ENCODE measurements at places on chromosomes 11 and 22. TPM values are rescaled to one million over a fixed set of nuclear protein-coding genes. Genes with fewer than 3 reads are reported as not detected.

DNA sequence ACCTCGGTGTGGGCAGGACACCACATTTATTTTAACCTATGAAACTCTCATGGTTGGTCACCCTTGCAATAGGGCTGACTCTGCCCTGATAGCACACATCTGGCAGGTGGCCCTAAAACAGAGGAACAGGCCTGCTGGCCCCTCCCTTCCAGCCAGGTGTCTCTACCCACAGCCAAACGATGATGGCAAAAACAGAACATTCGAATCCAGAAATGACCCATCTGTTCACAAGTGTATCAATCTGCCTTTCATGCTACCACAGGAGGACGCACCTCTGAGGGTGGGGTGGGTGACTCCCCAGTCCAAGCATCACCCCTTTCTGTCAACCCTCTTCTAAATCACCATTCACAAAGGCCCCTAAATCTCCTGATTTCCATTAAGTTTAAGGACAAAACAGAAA is 118.1 kb downstream of the ETS1 start:
- H3K27ac ChIP-seq: peak overlapping the region; percentile 82
- H3K4me1 ChIP-seq: peaks cover 98% of the 10 kb centered on the region
- H3K27me3 ChIP-seq: no peaks in the 10 kb centered on the region
- H3K36me3 ChIP-seq: peaks cover 97% of the 10 kb centered on the region
- peak; percentile 28 for DNase-seq
- peak overlapping the region; percentile 70 for H3K4me3 ChIP-seq

DNA sequence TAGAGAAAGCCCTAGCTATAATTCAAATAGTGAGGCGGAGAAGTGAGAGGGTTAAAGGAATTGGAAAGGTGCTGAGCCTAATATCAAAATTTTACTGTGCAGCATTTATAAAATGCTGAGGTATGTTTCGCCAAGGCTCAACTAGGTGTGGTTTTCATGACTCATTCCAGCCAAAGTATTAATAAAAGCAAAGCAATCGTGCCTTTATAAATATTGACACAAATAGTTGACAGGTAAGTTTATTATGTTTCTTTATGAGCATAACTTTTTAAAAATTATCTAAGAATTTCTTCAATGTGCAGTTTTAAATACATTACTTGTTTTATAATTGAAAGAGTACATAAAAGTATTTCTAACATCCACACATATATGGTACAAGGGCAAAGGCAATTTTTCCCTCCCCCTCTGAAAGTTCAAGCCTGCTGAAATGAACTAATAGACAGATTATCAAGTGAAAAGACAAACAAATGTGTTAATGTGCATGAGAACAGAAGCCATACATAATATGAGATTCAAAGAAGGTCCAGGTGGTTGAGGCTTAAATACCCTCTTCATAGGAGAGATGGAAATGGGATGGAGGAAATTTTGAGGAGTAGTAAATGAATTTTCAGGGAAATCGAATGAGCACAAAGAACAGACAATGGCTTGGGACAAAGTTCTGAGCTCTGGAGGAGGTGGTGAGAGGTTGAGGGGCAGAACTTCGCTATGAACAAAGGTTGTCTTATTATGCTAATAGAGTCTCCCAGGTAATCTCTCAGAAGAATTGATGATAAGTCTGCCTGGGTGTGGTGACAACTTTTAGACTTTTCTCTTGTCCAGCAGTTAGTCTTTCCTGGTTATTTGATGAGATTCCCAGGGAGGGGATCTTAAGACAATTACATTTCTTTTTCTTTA is 326.5 kb downstream of the BUD13 start:
- DNase-seq: no peak
- H3K27ac ChIP-seq: no peak overlapping the region
- no peaks in the 10 kb centered on the region for H3K36me3 ChIP-seq
- no peaks in the 10 kb centered on the region for H3K4me1 ChIP-seq
- H3K4me3 ChIP-seq: no peak overlapping the region
- peaks cover 3% of the 10 kb centered on the region for H3K27me3 ChIP-seq

- H3K27ac ChIP-seq: no peak overlapping the region
- H3K27me3 ChIP-seq: peaks cover 34% of the 10 kb centered on the region
- no peak overlapping the region for H3K4me3 ChIP-seq
Measured at GRCh38 chr22:42724062-42724461, 3.4 kb upstream of the A4GALT start.

GRCh38 chr11:108931168-108931567 is 266.3 kb downstream of the DDX10 start:
- no peaks in the 10 kb centered on the region for H3K36me3 ChIP-seq
- no peak overlapping the region for H3K27ac ChIP-seq
- no peak overlapping the region for H3K4me3 ChIP-seq
- DNase-seq: no peak

DNA sequence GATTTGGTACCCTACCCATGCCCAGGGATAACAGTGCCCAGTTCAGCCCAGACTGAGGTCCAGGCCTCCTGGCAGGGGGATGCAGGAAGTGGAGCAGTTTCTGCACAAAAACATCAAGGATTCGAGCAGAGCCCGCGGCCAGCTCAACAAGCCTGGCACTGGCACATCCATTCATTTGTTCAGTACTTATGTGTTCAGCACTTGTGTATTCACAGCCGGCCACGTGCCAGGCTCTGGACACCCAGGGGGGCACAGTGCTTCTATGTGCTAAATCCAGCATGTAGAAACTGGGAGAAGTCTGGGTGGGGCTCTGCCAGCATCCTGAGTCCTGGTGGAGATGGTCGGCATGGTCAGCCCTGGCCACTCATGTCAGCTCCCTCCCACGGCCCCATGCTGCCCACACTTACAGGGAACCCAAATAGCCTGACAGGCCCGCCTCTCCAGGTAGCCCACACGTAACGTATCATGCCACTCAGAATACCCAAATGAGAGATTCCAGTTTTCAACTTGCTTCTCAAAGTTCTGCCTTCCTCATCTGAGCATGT is 28.5 kb downstream of the LINC01488 start:
- no peak for DNase-seq
- H3K4me1 ChIP-seq: peaks cover 15% of the 10 kb centered on the region
- H3K36me3 ChIP-seq: no peaks in the 10 kb centered on the region
- peak overlapping the region; percentile 52 for H3K27ac ChIP-seq

- H3K27ac ChIP-seq: no peak overlapping the region
- no peak overlapping the region for H3K4me3 ChIP-seq
- H3K27me3 ChIP-seq: no peaks in the 10 kb centered on the region
Measured at GRCh38 chr11:60059052-60059451, 2.6 kb downstream of the MS4A3 start.

- H3K27ac ChIP-seq: no peak overlapping the region
- no peaks in the 10 kb centered on the region for H3K36me3 ChIP-seq
- H3K27me3 ChIP-seq: no peaks in the 10 kb centered on the region
Measured at GRCh38 chr11:126113012-126113411, 50.3 kb upstream of the CDON start.

DNA sequence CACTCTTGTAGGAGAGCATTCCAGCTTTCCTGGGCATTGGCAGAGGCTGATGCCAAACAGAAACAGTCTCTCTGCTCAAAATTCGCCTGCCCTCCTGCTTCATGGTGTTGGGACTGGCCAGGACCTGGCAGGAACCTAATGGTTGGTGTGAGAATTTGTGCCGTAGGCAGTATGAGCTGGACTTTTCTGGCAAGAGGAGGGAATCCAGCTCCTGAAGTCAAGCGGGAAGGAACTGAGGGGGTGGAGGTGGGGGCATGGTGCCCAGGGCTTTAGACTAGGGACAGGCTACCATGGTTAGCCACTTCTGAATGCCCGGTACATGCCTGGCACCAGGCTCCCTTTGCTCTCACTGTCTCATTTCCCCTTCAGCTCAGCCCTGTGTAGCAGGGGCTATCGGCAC is 6.9 kb upstream of the TOMM22 start:
- H3K4me1 ChIP-seq: no peaks in the 10 kb centered on the region
- H3K27ac ChIP-seq: no peak overlapping the region
- no peak overlapping the region for H3K4me3 ChIP-seq
- H3K36me3 ChIP-seq: peaks cover 17% of the 10 kb centered on the region

DNA sequence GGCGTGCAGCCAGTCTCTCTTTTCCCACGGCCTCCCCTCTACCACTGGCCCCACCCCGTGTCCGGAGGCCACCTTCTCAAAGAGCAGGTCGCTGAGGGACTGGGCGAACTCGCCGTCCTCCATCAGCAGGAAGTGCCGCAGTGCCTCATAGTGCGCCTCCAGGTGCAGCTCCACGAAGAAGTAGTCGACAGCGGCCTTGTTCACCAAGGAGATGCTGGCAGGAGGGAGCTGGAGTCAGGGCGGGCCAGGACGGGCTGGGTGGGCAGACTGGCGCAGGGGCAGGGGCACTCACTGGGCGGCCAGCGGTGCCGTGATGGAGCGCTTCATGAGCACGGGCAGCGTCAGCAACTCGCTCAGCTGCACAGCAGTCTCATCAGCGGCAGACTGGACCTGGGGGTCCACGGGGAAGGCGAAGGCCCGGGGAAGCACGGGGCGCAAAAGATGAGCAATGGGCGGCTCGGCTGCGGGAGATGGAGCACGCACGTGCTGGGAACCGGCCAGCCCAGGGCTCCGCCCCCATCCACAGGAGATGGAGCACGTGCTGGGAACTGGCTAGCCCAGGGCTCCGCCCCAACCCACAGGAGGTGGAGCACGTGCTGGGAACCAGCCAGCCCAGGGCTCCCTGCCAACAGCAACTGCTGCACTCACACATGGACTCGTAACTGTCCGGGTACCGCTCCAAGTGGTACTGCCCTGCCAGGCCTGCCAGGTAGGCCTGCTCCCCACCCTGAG is 18.4 kb downstream of the SELENOO start:
- peaks cover 39% of the 10 kb centered on the region for H3K36me3 ChIP-seq
- H3K27me3 ChIP-seq: no peaks in the 10 kb centered on the region
- H3K27ac ChIP-seq: no peak overlapping the region

DNA sequence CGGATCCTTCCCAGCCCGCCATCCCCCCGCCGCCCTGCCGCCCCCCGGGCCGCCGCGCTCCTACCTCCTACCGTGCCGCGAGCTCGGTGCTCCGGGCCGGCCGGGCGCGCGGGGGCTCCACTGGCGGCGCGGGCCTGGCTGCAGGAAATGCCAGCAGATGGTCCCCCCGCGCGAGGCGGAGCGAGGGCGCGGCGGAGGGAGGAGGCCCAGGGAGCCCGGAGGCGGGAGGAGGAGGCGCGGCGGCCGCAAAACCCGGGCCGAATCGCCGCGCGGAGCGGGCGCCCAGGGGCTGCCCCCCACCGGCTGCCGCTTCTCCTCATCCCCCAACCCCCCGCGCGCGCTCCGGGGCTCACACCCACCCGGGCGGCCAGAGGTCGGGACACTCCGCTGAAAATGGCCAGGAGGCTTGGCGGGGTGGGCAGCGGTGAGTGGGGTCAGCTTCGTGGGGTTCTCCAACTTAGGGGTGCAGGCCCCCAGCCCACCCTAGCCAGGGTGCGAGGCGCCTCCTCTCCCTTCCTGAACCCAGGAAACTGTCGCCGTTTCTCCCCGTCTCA is at the start of gene OSBPL5:
Gene OSBPL5, minus strand, starts transcription at position 159 of the 554 bp plus-strand sequence. CDS start 36,162 bp downstream, outside the sequence.
- peaks cover 24% of the 10 kb centered on the region for H3K4me1 ChIP-seq
- peak; percentile 68 for DNase-seq
- no peaks in the 10 kb centered on the region for H3K36me3 ChIP-seq
- peak within 1 kb of the TSS; percentile 67 for H3K4me3 ChIP-seq
- peaks cover 42% of the 10 kb centered on the region for H3K27me3 ChIP-seq

GRCh38 chr11:34232807-34233206 is 125.0 kb downstream of the ABTB2 start:
- DNase-seq: no peak
- no peak overlapping the region for H3K4me3 ChIP-seq
- H3K27ac ChIP-seq: no peak overlapping the region
- H3K36me3 ChIP-seq: no peaks in the 10 kb centered on the region

DNA sequence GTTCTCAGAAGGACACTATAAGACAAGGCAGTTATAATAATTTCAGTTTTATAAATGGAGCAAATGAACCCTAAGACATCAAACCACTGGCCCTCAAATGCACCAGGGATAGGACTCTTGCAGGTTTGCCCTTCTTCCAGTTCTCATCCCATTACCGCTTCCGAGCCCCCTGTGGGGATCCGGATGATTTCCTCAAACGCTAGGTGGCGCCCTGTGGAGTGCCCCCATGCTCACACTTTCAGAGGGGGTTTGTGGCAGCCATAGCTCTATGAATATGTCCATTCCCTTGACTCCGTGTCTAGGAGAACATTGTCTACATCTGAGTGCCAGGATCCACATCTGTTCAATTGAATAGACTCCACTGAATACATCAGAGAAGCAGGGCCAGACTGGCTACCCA is 816.3 kb downstream of the NTM start:
- H3K27me3 ChIP-seq: no peaks in the 10 kb centered on the region
- H3K27ac ChIP-seq: no peak overlapping the region
- H3K4me1 ChIP-seq: no peaks in the 10 kb centered on the region
- no peak for DNase-seq
- no peaks in the 10 kb centered on the region for H3K36me3 ChIP-seq

DNA sequence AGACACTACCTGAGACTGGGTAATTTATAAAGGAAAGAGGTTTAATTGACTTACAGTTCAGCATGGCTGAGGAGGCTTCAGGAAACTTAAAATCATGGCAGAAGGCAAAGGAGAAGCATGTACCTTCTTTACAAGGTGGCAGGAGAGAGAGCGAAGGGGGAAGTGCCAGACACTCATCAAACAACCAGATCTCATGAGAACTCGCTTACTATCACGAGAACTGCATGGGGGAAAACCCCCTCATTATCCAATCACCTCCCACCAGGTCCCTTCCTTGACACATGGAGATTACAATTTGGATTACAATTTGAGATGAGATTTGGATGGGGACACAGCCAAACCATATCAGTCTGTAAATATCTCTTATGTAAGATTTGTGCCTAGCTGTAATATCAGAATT is 50.9 kb upstream of the ATXN10 start:
- no peak overlapping the region for H3K27ac ChIP-seq
- no peaks in the 10 kb centered on the region for H3K27me3 ChIP-seq
- peaks cover 8% of the 10 kb centered on the region for H3K4me1 ChIP-seq
- no peak overlapping the region for H3K4me3 ChIP-seq
- no peak for DNase-seq
- H3K36me3 ChIP-seq: no peaks in the 10 kb centered on the region

DNA sequence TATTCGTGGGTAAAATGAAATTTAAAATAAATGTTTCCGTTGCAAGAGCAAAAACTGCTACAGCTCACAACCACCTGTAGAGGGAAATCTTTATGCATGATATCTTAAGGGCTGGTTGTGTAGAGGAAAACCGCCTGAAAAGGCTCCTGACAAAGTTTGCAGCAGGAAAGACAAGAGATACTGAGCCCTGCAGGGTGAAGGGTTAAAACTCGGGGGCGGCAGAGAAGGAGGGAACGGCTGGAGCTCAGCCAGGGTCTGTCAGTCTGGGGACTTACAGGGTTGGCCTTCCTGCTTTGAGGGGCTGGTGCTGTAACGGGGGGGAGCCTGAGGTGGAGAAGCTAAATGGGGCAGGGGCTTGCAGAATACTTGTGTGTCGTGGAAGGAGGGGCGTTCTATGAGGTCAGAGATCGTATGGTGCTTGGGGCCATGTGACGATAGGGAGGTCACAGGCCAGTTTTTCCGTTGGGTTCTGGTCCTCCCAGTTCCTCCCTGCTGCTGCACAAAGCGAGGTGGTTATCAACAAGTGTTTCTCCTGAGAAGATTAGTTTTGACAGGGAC is 122.9 kb upstream of the HSD17B12 start:
- DNase-seq: no peak
- no peak overlapping the region for H3K4me3 ChIP-seq
- H3K27ac ChIP-seq: no peak overlapping the region
- H3K36me3 ChIP-seq: no peaks in the 10 kb centered on the region

The EPS8L2 gene
- total RNA-seq: 15.0 TPM

The NCAM1 gene
- 1.4 TPM for total RNA-seq

The RAB39A gene
- total RNA-seq: not detected

The HIC2 gene
- total RNA-seq: 4.1 TPM

The PTGDR2 gene
- total RNA-seq: 3.4 TPM

The TMEM191B gene
- not detected for total RNA-seq

The SCGB1D2 gene
- not detected for total RNA-seq

The APOL6 gene
- 62.3 TPM for total RNA-seq

The LRRN4CL gene
- 0.34 TPM for total RNA-seq

The UQCC3 gene
- total RNA-seq: 7.5 TPM

The POLD4 gene
- total RNA-seq: 53.2 TPM
